Right atrium auricular region (tissue), 2 donors: ENCODE measurements at places on chromosomes 1 and 21.
A peak's percentile ranks its signal among the peaks of the same experiment; 100 is the strongest.

GRCh38 chr21:45408801-45409261 lies 3.9 kb downstream of the COL18A1 start:
- DNase-seq: no peak

DNA sequence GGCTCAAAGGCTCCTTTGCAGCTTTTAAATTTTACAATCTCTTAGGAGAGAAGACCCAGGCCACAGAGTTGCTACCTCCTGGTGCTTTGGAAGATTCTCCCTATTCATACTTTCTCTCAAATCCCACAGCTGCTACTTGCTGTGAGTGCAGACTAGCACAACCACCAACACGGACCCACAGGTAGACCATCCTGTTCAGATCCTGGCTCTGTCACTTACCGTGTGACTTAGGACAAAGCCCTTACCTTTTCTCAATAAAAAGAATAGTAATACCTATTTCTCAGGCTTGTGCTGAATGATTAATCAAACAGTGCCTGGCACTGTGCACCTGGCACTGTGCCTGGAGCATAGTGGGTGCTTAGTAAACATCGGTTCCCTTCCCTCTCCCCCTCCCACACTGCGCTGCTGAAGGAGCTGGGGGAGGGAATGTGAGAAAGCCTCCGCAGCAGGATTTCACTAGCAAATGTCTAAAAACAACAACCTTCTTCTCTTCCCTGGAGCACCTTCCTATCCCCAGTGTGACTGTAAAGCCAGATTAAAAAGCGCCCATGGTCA lies 81.7 kb downstream of the PGM1 start:
- DNase-seq: no peak

GRCh38 chr1:162682013-162682419 lies 49.8 kb downstream of the DDR2 start:
- no peak for DNase-seq

- no peak for DNase-seq
Measured at GRCh38 chr1:39348278-39348677, 143.2 kb upstream of the BMP8A start.

DNA sequence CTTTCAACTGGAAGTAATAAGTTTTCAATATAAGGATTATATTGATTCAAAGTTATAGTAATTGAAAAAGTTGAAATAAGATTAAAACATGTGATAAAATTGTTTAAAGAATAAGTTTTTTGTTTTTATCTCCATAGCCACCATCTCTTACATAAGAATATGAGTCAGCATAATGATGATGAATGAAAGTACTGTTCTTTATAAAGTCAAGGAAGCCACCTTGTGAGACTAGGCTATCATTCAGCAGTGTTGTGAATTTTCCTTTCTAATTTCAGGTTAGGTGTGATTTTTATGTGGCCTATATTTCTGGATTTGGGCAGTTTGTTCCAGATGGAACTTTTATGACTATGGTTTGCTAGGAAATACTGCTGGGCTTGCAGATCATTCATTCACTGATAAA lies 22.4 kb upstream of the ASB17 start:
- DNase-seq: no peak

DNA sequence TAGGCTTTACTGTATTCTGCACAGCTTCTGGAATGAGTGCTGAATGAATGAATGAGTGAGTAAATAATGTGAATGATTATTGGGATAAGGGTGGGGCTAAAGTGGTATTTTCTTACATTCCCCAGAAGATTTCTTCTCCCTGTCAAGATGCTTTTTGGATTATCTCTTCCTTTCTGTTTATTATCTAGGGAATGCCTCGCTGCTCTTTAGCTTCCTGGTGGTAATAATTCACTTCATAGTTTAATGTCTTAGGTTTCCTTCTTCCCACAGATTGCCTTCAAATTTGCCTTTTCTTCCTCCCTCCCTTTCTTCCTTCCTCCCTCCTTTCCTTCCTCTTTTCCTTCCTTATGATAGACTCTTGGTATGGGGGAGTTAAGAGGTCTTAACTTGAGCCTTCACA lies 24.0 kb downstream of the DDR2 start:
- DNase-seq: no peak

DNA sequence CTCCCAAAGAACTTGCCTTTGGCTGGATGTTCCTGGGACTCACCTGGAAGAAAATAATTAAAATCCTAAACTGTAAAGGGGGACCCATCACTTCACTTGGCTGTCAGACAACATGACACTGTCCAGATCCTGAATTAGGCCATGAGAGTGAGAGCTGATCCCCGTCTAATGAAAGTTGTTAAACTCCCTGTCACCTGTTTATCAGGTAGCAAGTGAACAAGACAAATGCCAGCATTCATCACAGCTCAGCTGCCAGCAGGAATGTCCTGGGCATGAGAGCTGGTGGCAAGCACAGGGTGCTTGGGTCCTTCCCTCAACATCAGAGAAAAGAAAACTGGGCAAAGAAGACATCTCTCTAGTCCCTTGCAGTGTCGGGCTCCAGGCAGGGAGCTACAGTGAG lies 23.8 kb downstream of the PMVK start:
- DNase-seq: no peak

DNA sequence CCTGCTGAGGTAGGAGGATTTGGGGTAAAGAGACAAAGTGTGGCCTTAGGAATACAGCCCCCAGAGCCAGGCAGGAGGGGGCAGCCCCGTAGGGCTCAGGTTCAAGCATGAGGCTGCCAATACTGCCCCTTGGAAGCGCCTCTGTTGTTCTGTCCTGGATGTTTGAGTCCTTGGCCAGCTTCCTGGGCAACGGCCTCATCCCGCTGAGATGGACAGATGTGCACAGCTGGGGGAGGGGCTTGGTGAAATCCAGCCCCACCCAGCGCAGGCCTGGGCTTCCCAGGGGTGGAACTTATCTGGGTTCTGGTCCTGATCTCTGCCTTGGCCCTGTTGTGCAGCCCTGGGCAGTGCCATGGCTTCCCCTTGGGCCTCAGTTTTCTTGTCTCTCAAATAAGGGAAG lies 34.8 kb upstream of the MAN1C1 start:
- no peak for DNase-seq

DNA sequence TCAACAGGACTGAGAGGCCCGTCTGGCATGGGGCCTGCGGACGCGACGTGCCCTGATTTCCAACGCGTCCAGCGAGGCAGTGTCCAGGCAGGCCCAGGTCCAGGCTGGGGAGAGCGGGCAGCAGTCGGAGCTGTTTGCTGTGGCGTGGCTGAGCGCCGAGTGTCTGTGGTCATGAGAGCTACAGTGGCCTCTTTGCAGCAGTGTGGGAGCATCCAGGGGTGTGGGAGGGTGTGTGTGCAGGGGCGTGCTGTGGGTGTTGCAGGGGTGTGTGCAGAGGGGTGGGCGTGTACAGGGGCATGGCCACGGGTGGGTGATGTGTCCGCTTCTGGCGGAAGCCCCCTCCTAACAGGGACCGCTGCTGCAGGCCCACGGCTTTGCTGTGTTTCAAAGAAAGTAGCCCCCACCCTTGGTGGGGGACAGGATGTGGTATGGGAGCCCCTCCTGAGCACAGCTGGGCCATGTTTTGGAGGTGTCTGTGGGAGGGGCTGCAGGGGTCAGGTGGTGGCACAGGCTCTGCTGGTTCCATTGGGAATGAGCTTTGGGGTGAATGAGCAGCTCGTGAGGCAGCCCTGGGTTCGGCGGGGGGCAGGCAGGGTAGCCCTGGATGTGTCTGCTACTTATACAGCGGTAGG lies 17.7 kb downstream of the PLCH2 start:
- DNase-seq: no peak

DNA sequence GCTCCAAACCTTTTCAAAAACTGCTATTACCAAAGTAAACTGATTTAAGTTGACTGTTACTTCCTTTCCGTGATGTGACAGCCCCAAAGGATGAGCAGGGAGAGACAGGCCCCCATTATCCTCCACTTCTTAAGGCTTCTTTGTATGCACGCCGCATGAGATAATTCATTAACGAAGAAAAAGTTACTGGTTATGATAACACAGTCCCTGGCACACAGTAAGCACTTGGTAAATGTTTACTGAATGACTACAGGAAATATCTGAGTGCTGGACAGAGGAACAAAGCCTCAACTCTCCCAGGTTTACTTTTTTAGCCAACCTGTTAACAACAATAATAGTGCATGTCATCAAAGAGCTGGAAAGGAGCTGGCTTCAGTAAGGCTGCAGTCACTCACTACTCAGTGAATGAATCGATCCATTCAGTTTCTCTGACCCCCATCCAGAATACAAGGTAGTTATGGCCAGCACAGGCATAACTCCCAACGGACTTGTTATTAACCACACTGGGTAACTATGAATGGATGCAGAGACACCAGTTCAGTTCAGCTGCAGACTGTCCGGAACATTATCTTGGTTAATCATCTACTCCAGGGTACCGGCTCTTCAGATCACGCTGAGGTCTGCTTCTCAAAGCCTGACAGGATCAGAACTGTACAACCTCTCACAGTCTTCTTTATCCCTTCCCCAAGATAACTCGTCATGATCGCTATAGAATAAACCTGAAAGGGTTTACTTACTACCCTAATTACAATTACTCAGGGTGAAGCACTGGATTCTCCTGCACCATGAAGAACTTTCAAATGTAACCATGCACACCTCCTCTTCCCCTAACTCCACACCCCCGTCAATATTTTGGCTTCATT lies 58.3 kb downstream of the TGFBR3 start:
- no peak for DNase-seq

GRCh38 chr1:179817789-179818188 lies 59.8 kb downstream of the TOR1AIP2 start:
- peak; percentile 71 for DNase-seq

DNA sequence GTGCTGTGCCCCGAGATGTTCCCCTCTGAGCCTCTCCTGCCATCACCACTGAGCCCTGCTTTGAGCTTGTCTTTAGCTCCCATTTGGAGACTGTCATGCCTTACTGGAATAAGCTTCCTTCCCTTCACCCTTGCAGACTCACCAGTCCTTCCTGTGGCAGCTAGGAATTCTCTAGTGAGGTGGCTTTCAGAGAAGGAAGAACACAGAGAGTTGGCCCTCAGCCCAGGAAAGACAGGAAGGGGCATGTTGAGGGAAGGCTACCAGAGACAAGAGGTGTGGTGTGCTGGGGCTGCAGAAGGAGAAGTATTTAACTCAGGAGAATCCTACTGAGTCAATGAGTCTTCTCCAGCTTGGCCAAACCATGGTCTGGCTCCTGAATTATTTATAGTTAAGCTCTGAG lies 76.3 kb downstream of the UCK2 start:
- peak; percentile 49 for DNase-seq

- DNase-seq: no peak
Measured at GRCh38 chr1:169874229-169874628, 19.5 kb downstream of the SCYL3 start.

GRCh38 chr1:99326215-99326949 lies 62.1 kb downstream of the PLPPR4 start:
- DNase-seq: no peak

DNA sequence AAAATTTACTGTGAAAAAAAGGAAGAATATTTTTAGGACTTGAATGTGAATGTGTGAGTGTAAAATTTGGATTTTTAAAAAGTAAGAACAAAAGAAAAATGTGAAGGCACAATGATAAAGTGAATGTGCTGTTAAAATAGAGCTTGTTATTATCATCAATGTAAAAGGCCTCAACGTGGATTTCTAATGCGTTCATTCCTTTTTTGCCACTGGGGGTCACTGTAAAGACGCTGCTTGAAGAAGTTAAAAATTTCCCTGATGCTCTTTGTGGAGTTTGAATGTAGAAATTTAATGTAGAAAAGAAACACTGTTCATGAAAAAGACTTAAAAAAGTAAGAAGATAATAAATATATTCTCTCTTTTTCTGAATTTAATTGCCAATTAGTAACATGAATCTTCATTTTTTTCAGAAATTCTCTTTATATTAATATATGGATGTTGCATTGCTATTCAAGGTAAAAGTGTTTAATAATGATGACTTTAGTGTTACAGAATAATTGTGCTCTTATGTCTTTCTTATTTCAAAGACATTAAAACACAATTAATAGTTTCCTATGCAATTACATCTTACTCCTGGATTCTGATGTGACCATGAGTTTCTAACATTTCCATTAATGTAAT lies 161.5 kb downstream of the DNM3 start:
- DNase-seq: no peak

DNA sequence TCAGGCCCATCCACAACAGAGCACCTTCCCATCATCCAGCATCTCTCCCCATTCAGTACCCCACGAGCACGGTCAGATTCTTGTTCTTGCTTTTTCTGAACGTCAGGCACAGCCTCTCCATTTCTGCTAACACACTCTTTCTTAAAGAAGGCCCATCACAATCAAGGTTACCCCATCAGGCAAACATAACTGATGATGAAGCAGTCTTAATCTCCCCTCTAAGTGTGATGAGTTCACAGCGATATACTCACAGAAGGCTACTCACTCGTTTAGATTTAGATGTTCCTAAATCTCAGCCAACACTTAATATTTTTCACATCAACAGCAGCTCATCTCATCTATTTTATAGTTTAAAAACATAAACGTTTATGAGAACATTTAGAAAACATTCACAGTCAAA lies 75.6 kb downstream of the ADSS2 start:
- DNase-seq: no peak

GRCh38 chr1:32195531-32195930 lies 4.9 kb upstream of the CCDC28B start:
- no peak for DNase-seq

GRCh38 chr1:96698342-96698983 lies 23.1 kb upstream of the PTBP2 start:
- DNase-seq: no peak

- peak; percentile 83 for DNase-seq
Measured at GRCh38 chr1:167697667-167698141, 24.1 kb upstream of the MPZL1 start.

- DNase-seq: no peak
Measured at GRCh38 chr1:53376041-53376461, 48.2 kb upstream of the LRP8 start.

DNA sequence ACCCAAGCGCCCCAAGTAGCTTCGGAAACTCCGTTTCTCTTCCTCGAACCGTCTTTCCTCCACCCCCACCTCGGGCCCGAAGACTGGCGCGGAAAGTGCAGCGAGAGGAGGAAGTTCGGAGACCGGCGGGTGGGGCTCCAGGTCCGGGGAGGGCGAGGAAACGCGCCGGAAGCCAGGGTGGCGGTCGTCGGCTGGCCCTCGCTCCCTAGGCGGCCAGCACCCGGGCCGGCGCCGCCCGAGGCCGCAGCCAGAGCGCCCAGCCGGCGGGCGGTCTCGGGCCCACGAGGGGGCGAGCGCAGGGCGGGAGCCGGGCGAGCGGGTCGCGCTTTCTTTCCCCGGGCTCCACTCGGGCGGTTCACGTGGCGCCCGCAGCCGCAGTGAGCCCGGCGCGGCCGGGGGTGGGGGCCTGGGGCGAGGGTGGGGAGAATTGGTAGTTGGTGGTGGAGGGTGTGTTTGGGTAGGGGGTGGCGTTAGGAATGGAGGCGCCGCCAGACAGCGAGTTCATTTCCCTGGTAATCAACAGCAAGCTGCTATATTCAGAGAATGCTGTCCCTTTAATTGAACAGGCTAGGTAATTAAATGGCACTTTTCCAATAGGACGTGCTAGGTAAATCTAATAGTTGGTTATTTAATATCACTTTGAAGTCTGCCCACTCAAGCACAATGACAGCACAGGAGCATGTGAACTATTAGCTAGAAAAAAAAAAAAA lies 6.7 kb downstream of the LMO4 start:
- DNase-seq: peak; percentile 65

GRCh38 chr1:7326366-7326765 lies 444.7 kb upstream of the VAMP3 start:
- DNase-seq: no peak

- DNase-seq: no peak
Measured at GRCh38 chr1:22874785-22875184, 97.9 kb downstream of the LACTBL1 start.

GRCh38 chr1:202807926-202808757 lies at the start of gene KDM5B:
TSS of gene KDM5B (minus strand) at chr1:202808421. CDS start at chr1:202808305, 116 bp downstream.
- DNase-seq: peak; percentile 61
